Nephron progenitor cell (in vitro differentiated cells): ENCODE measurements at places on chromosomes 2 and 18.

DNA sequence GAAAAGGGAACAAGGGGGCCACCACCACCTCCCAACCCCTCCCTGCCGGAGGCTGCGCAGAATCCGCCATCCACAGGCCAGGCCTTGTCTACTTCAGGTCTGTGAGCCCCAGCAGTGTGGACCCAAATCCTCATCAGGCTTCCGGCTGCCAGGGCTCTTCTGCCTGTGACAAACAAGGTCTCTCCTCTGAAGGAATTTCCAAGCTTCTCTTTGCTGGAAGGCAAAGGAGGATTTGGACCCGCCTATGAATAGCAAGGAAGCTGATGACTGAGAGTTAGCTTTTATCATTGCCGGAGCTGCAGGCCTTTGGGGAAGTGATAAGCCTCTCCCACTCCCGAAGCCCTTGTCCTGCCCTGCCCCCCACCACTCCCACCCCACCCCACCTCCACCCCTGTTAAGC is 93.7 kb upstream of the SH3BP4 start:
- DNase-seq = no peak
- no peak overlapping the region for H3K27ac ChIP-seq
- H3K36me3 ChIP-seq = no peaks in the 10 kb centered on the region
- no peak overlapping the region for H3K4me3 ChIP-seq
- H3K4me1 ChIP-seq = peaks cover 26% of the 10 kb centered on the region

GRCh38 chr2:125167820-125168219 is 1142.7 kb downstream of the CNTNAP5 start:
- H3K4me1 ChIP-seq = no peaks in the 10 kb centered on the region
- H3K27me3 ChIP-seq = peaks cover 2% of the 10 kb centered on the region
- H3K4me3 ChIP-seq = no peak overlapping the region
- DNase-seq = no peak
- no peaks in the 10 kb centered on the region for H3K36me3 ChIP-seq
- no peak overlapping the region for H3K27ac ChIP-seq

GRCh38 chr2:23028106-23028505 is 356.9 kb upstream of the KLHL29 start:
- peaks cover 7% of the 10 kb centered on the region for H3K27me3 ChIP-seq
- no peaks in the 10 kb centered on the region for H3K36me3 ChIP-seq
- no peak overlapping the region for H3K27ac ChIP-seq
- H3K4me3 ChIP-seq = no peak overlapping the region
- peaks cover 27% of the 10 kb centered on the region for H3K4me1 ChIP-seq
- DNase-seq = no peak

DNA sequence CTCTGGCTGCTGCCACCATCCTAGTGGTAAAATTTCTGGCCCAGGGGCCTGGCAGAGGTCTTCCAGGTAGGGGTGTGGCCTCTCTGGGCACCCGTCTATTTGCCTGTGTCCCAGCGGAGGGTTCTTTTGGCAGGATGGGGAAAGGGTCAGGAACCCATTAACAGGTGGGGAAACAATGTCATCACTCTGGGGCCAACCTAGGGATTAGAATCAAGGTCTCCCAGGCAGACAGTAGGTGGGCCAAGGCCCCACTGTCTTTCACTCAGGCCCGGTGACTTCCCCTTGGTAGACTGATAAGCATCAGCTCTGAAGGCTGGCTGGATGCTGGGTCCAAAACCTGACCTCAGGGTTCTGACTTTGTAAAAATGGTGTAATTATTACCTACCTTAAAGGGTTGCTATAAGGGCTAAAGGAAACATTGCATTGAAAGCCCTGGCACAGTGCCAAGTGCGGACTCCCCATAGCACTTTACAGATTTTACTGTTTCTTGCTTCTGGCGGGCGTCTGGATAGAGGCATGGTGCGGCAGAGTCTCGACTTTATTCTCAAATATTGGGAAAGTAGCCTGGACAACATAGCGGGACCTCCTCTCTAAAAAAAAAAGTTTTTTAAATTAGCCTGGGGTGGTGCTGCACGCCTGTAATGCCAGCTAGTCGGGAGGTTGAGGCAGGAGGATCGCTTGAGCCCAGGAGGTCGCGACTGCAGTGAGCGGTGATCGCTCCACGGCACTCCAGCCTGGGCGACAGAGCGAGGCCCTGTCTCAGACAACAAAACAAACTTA is 2.2 kb downstream of the LBX2 start:
- H3K27ac ChIP-seq = no peak overlapping the region
- H3K36me3 ChIP-seq = peaks cover 24% of the 10 kb centered on the region
- no peak for DNase-seq
- H3K4me1 ChIP-seq = peaks cover 45% of the 10 kb centered on the region
- peaks cover 79% of the 10 kb centered on the region for H3K27me3 ChIP-seq
- H3K4me3 ChIP-seq = peak overlapping the region; percentile 89

DNA sequence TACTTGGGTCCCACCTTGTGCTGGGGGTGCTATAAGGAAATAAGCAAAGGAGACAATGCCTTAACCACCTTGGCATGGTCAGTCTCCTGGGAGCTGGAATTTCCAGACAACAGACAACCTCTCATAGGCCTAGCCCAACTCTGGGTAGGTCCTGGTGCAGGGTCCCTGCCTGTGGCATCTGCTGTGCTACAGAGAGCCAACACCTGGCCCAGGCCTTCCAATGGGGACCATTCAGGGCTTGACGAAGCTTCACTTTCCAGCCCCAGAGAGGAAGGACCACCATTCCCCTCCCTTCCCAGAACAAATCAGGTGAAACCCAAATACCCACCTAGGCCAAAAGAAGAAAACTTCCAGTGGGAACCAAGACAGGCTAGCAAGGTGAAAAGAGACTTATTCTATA is 82.8 kb downstream of the SMAD7 start:
- H3K27me3 ChIP-seq = no peaks in the 10 kb centered on the region
- H3K36me3 ChIP-seq = peaks cover 9% of the 10 kb centered on the region
- DNase-seq = no peak
- peaks cover 38% of the 10 kb centered on the region for H3K4me1 ChIP-seq
- H3K27ac ChIP-seq = no peak overlapping the region
- H3K4me3 ChIP-seq = no peak overlapping the region

- DNase-seq = no peak
- peaks cover 56% of the 10 kb centered on the region for H3K4me1 ChIP-seq
- peaks cover 15% of the 10 kb centered on the region for H3K27me3 ChIP-seq
- peaks cover 8% of the 10 kb centered on the region for H3K36me3 ChIP-seq
- H3K27ac ChIP-seq = peak overlapping the region; percentile 24
Measured at GRCh38 chr2:240257940-240258580, 117.6 kb upstream of the OTOS start.

- no peak for DNase-seq
- no peaks in the 10 kb centered on the region for H3K36me3 ChIP-seq
- no peaks in the 10 kb centered on the region for H3K27me3 ChIP-seq
- H3K4me3 ChIP-seq = no peak overlapping the region
- peaks cover 6% of the 10 kb centered on the region for H3K4me1 ChIP-seq
Measured at GRCh38 chr2:206824993-206825392, 59.6 kb downstream of the FASTKD2 start.

DNA sequence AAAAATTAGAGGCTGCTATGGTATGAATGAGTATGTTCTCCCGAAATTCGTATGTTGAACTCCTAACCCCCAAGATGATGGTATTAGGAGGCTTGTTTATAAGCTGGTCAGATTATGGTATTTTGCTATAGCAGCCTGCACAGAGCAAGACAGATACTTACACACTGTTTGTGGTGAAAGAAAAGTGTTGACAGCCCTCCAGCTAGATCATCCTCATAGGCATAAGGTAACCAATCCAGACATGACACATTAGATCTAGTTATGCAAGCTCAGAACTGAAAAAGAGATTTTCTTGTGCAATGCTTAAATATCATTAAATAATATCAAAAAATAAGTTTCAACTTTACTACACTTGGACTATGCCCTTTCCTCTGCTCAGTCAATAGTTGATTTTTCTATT is 107.1 kb downstream of the ABCA12 start:
- DNase-seq = no peak
- H3K27ac ChIP-seq = no peak overlapping the region
- H3K27me3 ChIP-seq = no peaks in the 10 kb centered on the region
- no peaks in the 10 kb centered on the region for H3K36me3 ChIP-seq
- H3K4me3 ChIP-seq = no peak overlapping the region

DNA sequence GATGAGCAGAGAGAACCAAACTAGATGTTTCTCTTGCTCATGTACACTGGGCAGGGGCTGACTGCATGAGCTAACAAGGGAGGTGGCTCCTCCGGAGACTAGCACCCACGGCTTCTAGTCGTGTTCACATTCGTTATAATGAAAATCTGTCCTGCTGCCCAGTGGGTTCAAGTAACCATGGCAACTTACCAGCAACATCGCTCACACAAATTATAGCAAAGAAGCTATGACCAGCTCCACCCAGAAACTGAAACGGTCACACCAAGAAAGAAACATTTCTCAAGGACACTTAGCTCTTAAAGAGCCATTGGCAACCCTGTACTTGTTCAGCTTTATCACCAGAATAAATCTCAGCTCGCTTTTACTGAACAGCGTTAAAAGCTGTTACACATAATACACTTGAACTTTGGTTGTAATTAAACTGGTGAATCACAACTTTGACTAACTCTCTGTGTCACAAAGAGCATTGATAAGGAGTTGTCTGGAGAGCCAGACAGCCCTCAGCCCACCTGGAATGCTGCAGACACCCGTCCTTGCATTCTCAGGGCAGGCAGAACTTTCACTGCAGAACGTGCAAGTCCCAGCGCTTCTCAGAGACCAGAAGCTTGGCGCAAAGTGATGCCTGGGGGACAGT is 141.2 kb downstream of the PID1 start:
- H3K27me3 ChIP-seq = peaks cover 3% of the 10 kb centered on the region
- no peaks in the 10 kb centered on the region for H3K36me3 ChIP-seq
- no peak for DNase-seq
- no peak overlapping the region for H3K4me3 ChIP-seq
- H3K4me1 ChIP-seq = no peaks in the 10 kb centered on the region

GRCh38 chr2:238868616-238869292 is 20.9 kb downstream of the TWIST2 start:
- DNase-seq = no peak
- peaks cover 54% of the 10 kb centered on the region for H3K4me1 ChIP-seq
- peak overlapping the region; percentile 86 for H3K27ac ChIP-seq
- peaks cover 5% of the 10 kb centered on the region for H3K27me3 ChIP-seq
- no peak overlapping the region for H3K4me3 ChIP-seq
- peaks cover 4% of the 10 kb centered on the region for H3K36me3 ChIP-seq
